Caco-2 (cell line): ENCODE measurements at places on chromosomes 16 and 17. TPM values are rescaled to one million over a fixed set of nuclear protein-coding genes. Genes with fewer than 3 reads are reported as not detected.

GRCh38 chr17:47316311-47316710 lies 7.4 kb upstream of the EFCAB13 start:
- no peaks in the 10 kb centered on the region for H3K27me3 ChIP-seq
- peak; percentile 13 for DNase-seq
- H3K27ac ChIP-seq: no peak overlapping the region
- no peak overlapping the region for H3K4me3 ChIP-seq

The SULT1A2 gene
- 0.43 TPM in 1 of 2 replicates, not detected in the other for total RNA-seq

DNA sequence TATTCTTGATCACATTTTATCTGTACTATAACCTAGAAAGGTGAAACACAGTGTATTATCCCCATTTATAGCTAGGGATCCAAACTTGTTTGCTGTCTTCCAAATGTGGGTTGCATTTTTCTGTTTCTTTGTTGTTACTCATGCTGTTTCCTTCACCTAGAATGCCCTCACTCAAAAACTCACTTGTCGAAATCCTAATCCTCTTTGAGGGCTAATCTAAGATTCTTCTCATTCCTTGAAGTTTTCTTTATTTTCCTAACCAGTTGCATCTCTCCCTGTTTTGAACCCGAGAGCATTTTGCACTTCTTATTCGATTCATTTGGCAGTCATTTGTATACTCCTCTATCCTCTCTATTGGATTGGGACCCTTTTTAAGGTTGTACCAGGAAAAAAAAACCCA lies 9.6 kb downstream of the CALCOCO2 start:
- H3K27me3 ChIP-seq: no peaks in the 10 kb centered on the region
- no peak for DNase-seq
- H3K4me1 ChIP-seq: peaks cover 20% of the 10 kb centered on the region
- no peaks in the 10 kb centered on the region for H3K36me3 ChIP-seq
- peak overlapping the region; percentile 4 for H3K27ac ChIP-seq

DNA sequence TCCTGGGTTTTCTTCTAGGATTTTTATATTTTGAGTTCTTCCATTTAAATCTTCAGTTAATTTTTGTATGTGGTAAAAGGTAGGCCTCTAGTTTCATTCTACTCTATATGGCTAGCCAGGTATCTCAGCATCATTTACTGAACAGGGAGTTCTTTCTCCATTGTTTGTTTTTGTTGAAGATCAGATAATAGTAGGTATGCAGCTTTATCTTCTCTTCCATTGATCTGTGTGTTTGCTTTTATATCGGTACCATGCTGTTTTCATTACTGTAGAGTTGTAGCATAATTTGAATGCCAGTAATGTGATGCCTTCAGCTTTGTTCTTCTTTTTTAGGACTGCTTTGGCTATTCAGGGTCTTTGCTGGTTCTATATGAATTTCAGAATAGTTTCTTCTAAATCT lies 77.3 kb downstream of the USP22 start:
- no peak overlapping the region for H3K27ac ChIP-seq
- H3K27me3 ChIP-seq: no peaks in the 10 kb centered on the region
- H3K4me3 ChIP-seq: no peak overlapping the region
- H3K4me1 ChIP-seq: peaks cover 23% of the 10 kb centered on the region
- H3K36me3 ChIP-seq: no peaks in the 10 kb centered on the region

The SLC38A10 gene
- 131 and 137 TPM in 2 replicates for total RNA-seq

- no peaks in the 10 kb centered on the region for H3K4me1 ChIP-seq
- H3K36me3 ChIP-seq: no peaks in the 10 kb centered on the region
- H3K4me3 ChIP-seq: no peak overlapping the region
- no peaks in the 10 kb centered on the region for H3K27me3 ChIP-seq
Observed at GRCh38 chr16:69820926-69821541, 58.9 kb downstream of the WWP2 start.

GRCh38 chr17:36672403-36672918 lies 71.1 kb downstream of the MRM1 start:
- H3K36me3 ChIP-seq: no peaks in the 10 kb centered on the region
- H3K27ac ChIP-seq: no peak overlapping the region
- H3K4me3 ChIP-seq: no peak overlapping the region
- no peaks in the 10 kb centered on the region; the same call in 1 of the 2 replicates for H3K27me3 ChIP-seq

The HOXB3 gene
- 7.2 and 10.1 TPM in 2 replicates for total RNA-seq

- H3K4me3 ChIP-seq: no peak overlapping the region
- no peaks in the 10 kb centered on the region for H3K27me3 ChIP-seq
- H3K4me1 ChIP-seq: no peaks in the 10 kb centered on the region
Observed at GRCh38 chr16:61681673-61682072, 354.6 kb downstream of the CDH8 start.

The ASPHD1 gene
- total RNA-seq: 13.2 and 14.7 TPM in 2 replicates

GRCh38 chr17:63039342-63039741 lies 73.3 kb downstream of the TANC2 start:
- no peaks in the 10 kb centered on the region for H3K4me1 ChIP-seq
- no peaks in the 10 kb centered on the region for H3K27me3 ChIP-seq
- H3K36me3 ChIP-seq: no peaks in the 10 kb centered on the region
- no peak for DNase-seq
- H3K4me3 ChIP-seq: no peak overlapping the region
- H3K27ac ChIP-seq: no peak overlapping the region

The LRRC75A gene
- 4.0 and 4.5 TPM in 2 replicates for total RNA-seq

The NAGS gene
- 0.42 and 0.50 TPM in 2 replicates for total RNA-seq

DNA sequence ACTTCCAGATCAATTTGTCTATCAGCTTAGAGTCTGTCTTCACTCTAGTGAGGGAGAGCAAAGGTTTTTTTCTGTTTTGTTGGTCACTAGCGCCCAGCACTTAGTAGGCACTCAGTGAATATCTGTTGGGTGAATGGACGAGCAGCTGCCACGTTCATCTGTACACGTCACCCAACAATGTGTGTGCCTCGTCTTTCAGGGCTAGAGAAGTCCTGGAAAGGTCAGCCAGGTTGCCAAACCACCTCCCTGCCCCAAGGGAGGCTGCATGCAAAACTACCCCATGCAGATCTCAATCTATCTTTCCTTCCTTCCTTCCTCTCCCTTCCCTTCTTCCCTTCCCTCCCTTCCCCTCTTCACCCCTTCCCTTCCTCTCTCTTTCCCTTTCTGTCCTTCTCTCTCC lies 340.9 kb downstream of the SOX9 start:
- H3K27me3 ChIP-seq: no peaks in the 10 kb centered on the region
- peaks cover 39% of the 10 kb centered on the region for H3K4me1 ChIP-seq
- DNase-seq: no peak

GRCh38 chr17:50155115-50155819 lies 4.8 kb upstream of the PPP1R9B start:
- H3K27me3 ChIP-seq: no peaks in the 10 kb centered on the region
- DNase-seq: no peak
- no peak overlapping the region for H3K4me3 ChIP-seq

The KRTAP4-5 gene
- not detected in 2 replicates for total RNA-seq

DNA sequence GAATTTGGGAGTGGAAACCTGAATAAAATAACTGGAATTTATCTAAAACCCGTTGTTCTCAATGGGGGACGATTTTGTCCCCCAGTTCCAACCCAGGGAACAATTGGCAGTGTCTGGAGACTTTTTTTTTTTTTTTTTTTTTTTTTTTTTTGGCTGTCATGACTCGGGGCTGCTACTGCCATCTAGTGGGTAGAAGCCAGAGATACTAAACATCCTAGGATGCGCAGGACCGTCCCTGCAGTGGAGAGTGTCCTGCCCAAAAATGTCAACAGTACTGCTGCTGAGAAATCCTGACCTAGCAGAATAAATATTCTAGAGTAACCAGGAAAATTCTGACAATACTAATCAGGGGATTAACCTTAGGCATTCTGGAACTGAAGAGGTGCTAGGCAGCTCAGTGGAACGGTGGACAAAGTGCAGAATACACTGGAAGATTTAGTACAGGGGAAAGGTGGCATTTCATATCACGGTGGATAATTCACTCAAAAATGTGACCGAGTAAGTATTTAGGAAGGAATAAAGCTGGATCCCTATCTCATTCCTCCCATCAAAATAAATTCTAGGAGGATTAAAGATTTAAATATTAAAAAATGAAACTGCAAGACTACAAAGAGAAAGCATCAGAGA lies 107.6 kb downstream of the SPECC1 start:
- H3K36me3 ChIP-seq: no peaks in the 10 kb centered on the region
- H3K27me3 ChIP-seq: no peaks in the 10 kb centered on the region
- H3K4me1 ChIP-seq: no peaks in the 10 kb centered on the region
- H3K27ac ChIP-seq: no peak overlapping the region
- peak; percentile 57 for DNase-seq

DNA sequence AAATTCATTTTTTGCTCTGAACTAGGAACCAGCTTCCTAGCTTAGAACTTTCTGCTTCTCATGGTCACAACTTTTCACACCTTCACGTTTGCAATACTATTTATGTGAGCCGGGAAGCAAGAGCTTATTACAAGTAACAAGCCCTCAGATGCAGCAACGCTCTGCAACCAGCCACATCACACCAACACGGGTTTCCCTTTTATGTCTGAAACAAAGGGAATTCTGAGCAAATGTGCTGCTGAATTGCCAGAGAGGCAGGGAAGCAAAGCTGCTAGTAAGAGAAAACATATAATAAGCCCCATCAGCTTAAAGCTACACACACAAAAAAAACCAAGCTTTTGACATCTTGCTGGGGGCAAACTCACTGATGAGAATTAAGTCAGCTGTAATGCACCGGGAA lies 122.2 kb downstream of the SLC39A11 start:
- no peak overlapping the region for H3K27ac ChIP-seq
- no peaks in the 10 kb centered on the region for H3K27me3 ChIP-seq
- no peaks in the 10 kb centered on the region for H3K36me3 ChIP-seq
- DNase-seq: no peak
- no peak overlapping the region for H3K4me3 ChIP-seq

The TEX14 gene
- 0.30 and 0.54 TPM in 2 replicates for total RNA-seq

DNA sequence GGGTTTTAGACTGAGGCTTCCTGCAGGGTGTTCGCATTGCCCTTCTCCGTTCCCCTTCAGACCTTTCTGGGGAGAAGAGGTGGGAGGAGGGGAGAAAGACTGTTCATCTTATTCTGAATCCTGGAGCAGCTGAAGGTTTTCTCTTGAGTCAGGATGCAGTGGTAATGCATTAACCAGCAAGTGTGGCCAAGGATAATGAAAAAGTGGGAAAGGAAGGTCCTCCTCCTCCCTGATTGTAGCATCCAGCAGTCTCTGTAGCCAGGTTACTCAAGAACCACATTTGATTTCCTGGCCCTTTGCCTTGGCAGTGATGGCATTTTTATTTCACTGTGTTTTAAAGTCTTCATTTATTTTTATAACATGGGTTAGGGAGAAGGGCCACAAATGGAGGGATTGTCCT lies 59.1 kb downstream of the CYLD start:
- H3K27me3 ChIP-seq: no peaks in the 10 kb centered on the region
- H3K4me3 ChIP-seq: no peak overlapping the region
- no peak for DNase-seq
- H3K36me3 ChIP-seq: no peaks in the 10 kb centered on the region
- H3K27ac ChIP-seq: no peak overlapping the region
- peaks cover 5% of the 10 kb centered on the region; the same call in 1 of the 2 replicates for H3K4me1 ChIP-seq

The EPOP gene
- 17.1 and 19.1 TPM in 2 replicates for total RNA-seq
